ENCODE measurements at places on chromosomes 5 and 9.

DNA sequence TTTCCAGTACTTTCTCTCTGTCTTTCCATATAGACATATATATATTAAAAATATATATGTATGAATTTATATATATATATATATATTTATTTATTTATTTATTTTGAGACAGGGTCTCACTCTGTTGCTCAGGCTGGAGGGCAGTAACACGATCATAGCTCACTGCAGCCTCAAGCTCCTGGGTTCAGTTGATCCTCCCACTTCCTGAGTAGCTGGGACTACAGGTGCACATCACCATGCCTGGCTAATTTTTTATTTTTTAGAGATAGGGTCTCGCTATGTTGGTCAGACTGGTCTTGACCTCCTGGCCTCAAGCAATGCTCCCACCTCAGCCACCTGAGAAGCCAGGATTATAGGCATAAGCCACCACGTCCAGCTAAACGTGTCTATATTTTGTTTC is 210.1 kb downstream of the CD180 start:
- DNase-seq: no peak

- no peak for DNase-seq
Observed at GRCh38 chr5:113397046-113397445, 37.7 kb downstream of the TSSK1B start.

DNA sequence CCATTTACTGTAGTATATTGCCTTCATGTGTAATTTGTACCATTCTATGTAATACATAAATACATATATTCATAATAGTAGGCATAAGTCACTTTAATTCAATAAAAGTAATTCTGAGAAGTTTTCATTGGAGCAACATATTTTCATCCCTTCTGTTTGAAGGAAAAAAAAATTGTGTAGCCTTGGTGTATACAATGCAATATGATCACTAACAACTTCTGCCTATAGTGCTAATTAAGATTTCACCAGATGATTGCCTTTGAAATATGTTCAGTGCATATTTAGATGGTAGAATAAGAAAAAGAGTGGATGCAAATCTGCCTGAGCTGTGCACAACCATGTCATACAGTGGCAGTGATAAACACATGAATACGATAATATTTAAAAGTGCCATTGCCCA is 996.8 kb downstream of the EFNA5 start:
- DNase-seq: no peak

GRCh38 chr9:78301466-78301865 is 4.5 kb downstream of the PSAT1 start:
- DNase-seq: no peak

- DNase-seq: no peak
Observed at GRCh38 chr9:110131499-110131898, 76.5 kb downstream of the C9orf152 start.

- no peak for DNase-seq
Observed at GRCh38 chr5:139877129-139877597, 81.6 kb downstream of the PSD2 start.

DNA sequence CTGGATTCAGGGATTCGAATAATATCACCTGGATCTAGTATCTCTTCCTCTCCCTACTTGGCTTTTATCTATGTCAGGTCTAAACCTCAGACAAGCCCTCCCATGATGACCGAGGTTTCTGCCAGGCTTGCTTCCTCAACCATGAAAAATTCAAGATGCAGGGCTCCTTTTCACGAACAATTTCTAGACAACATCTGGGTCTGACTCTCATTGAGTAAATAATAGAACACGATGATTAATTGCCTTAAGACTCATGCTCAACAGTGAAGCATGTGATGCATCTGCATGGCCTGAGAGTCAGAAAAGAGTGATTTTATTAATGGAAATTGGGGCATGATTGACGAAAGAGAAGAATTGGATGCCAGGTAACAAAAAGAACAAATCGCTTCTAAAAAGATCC is 277.2 kb upstream of the ZNF608 start:
- no peak for DNase-seq

DNA sequence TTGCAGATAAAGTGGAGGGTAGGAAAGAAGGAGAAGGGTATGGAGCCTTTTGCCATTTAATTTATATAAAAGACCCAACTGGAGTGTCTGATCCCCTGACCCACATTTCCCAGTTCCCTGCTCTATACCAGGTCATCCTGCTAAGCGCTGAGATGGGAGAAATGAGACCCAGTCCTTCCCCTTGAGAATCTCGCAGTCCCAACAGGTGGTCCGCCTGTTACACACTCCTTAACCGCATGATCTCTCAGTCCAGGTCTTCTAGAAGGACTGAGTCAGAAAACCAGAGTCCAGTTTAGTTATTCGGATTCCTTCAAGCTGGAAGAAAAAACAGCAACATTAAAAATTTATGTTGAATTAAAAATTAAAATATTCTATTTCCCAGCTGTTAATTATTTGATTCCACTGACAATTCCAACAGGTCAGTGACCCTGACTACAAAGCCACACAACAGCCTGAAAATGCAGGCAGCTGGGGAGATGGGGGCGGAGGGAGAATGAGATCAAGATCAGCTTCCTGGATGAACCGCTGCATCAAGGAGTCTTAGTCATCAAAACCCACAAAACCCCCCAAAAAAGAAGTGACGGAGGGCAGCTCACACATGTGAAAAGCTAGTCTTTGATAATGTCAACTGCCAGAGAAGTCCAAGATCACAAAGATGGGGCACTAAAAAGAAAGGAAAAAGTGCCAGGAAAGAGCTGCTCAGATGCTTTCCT is 44.0 kb downstream of the GGTA1 start:
- DNase-seq: no peak

- DNase-seq: no peak
Observed at GRCh38 chr5:114249823-114250222, 112.0 kb upstream of the KCNN2 start.

DNA sequence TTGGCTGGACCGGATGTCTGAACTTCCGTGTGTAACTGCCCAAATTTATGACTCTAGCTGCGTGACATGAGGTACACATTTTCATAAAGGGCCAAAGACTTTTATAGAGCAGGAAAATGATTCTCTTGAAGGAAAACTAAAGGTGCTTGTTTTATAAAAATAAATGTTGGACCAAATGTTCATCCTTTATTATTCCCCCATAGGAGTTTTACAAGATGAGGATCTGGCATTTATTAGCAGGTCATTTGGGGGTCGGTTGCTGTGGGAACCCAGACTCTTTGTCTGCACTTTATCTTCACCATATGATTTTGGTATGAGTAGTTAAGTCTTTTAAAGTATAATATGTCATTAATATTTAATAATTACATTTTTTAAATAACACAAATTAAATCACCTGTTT is 571.2 kb downstream of the EFNA5 start:
- DNase-seq: no peak

DNA sequence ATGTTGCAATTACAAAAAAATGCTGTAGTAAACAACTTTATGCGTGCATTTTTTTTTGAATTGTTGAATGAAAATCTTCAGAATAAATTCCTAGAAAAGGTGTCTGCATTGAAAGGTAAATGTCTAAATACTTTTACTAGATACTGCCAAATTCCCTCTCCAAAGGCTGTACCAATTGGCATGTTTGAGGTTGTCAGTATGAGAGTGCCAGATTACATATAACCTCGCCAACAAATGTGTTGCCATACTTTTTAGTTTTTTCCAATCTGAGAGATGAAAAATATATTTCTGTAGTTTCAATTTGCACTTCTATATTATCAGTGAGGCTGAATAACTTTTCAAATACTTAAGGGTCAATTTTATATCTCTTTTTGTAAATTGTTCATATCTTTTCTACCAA is 261.5 kb upstream of the TARS1 start:
- DNase-seq: no peak

DNA sequence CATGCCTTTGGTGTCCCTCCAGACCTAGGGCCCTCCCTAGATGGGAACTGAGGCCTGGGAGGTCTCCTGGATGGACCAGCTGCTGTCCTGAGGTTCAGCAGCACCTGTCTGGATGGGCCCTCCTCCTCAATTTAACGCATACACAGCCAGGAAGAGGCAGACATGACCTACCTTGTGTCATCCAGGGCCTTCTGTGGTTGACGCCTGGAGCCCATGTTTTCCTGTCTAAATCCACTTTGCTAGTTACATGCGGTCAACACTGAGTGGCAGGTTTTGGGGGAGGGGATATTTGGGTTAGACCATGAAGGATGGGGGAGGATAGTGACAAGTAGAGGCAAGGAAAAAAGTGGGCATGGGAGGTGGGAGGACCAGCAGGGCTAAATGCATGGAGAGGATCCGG is 3.1 kb upstream of the STC2 start:
- DNase-seq: no peak

- DNase-seq: no peak
Observed at GRCh38 chr5:154524181-154524580, 46.2 kb upstream of the HAND1 start.

- DNase-seq: no peak
Observed at GRCh38 chr5:117652036-117652957, 1077.7 kb upstream of the SEMA6A start.

- DNase-seq: no peak
Observed at GRCh38 chr9:13332571-13332970, 53.1 kb upstream of the MPDZ start.

DNA sequence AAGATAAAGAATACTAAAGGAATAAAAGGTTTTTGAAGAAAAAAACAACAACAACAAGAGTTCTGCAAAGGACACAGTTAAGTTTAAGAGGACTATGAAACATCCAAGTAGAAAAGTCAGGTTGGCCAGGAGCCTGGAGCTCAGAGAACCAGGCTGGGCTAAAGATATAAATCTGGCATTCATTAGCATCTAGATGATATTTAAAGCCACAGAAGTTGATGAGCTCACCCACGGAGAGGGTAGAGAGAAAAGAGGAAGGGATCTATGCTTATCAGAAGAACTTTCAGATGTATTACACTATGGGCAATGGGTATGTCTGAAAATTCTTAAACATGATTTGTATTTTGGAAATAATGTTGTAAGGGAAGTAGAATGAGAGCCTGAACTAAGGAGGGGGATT is 9.9 kb downstream of the MIER3 start:
- no peak for DNase-seq

GRCh38 chr9:93480728-93481324 is 27.4 kb upstream of the FAM120AOS start:
- no peak for DNase-seq

- DNase-seq: no peak
Observed at GRCh38 chr9:105050296-105050695, 122.3 kb upstream of the ABCA1 start.
